ENCODE measurements at places on chromosomes 3 and 15.

- DNase-seq = no peak
Measured at GRCh38 chr3:148089171-148089570, 608.5 kb upstream of the AGTR1 start.

- no peak for DNase-seq
Measured at GRCh38 chr3:73605412-73605811, 19.3 kb downstream of the PDZRN3 start.

GRCh38 chr3:66236281-66236680, 15.5 kb downstream of the SLC25A26 start:
- no peak for DNase-seq

DNA sequence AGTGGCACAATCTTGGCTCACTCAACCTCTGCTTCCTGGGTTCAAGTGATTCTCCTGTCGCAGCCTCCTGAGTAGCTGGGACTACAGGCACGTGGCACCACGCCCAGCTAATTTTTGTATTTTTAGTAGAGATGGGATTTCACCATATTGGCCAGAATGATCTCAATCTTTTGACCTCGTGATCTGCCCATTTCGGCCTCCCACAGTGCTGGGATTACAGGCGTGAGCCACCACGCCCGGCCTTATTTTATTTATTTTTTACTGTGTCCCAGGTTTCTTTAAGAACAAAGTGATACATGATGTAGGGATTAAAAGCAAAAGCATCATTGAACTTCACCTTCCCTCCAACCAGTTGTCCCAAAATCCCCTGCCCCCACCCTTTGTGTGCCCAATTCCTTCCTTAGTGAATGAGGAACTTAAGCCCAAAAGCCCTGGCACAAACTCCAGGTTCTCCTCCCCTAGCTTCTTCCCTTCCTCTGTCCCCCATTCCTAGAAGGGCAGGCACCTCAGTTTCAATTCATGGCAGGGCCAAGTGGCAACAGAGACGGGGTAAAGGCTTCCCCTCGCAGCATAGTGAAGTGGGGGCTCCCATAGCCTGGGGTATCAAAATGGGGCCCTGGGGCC, 23.7 kb upstream of the RPN1 start:
- no peak for DNase-seq

GRCh38 chr3:131543714-131544113, 40.9 kb upstream of the MRPL3 start:
- no peak for DNase-seq

GRCh38 chr3:23809294-23809693, 3.5 kb downstream of the UBE2E1 start:
- DNase-seq = no peak

GRCh38 chr15:66803182-66803729, 101.2 kb downstream of the SMAD6 start:
- no peak for DNase-seq

DNA sequence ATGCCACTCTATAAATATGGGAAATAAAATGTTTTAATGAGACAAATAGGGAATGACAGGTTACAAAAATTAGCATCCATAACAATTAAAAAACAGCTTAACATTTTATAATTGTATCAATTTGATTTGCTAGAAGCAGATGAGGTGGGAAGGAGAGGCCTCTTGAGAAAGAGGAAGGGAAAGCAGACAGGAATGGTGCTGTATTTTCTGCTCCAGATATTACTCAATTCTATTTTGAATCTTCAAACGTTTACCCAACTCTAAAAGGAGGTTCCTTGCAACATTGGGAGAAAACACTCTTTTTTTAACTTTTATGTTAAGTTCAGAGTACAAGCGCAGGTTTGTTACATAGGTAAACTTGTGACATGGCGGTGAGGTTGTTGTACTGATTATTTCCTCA, 44.9 kb upstream of the ALDH1A3 start:
- DNase-seq = no peak

DNA sequence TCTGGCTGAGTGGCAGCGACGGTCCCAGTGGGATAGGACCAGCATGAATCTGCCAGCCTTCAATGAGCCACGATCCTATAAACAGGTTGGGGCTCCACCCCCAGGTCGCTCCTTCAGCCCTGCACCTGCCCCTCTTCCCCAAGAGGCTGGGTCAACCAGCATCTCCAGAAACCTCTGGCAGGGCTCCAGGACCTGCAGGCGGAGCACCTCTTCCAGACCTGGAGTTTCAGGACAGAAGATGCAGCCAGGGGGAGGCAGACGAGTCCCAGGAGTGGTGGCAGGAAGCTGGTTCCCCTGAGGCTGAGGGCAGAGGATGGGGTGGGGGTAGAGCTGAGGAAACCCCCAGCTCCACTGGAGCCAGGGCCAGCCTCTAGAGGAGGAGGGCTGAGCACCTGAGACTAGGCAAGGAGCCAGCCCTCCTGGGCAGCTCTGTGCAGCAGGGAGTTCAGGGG, at the start of gene PLA2G4D:
Gene PLA2G4D, minus strand, starts transcription at position 51 of the 452 bp plus-strand sequence. CDS start 103 bp downstream, outside the sequence.
- no peak for DNase-seq

GRCh38 chr3:39671116-39671515, 138.3 kb upstream of the MYRIP start:
- DNase-seq = no peak

GRCh38 chr3:196987022-196987421, 18.4 kb upstream of the PIGZ start:
- no peak for DNase-seq

DNA sequence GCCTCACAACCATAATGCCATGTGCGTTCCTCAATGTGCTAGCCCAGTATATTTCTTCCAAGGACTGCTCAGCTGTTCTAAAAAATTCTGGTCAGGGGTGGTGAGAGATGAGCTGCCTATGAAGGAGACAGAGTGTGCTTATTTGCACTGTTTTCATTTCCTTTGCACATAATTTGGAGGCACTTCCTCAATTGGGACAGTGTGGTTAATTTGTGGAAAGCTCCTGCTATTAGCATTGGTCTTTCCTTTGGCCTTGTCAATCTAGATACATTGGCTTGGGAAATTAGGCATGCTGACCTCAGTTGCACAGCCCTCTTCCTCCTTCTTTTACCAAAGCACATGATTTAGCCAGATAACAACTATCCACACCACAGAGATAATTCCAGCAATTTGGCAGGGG, 9.4 kb downstream of the FAM81A start:
- no peak for DNase-seq

DNA sequence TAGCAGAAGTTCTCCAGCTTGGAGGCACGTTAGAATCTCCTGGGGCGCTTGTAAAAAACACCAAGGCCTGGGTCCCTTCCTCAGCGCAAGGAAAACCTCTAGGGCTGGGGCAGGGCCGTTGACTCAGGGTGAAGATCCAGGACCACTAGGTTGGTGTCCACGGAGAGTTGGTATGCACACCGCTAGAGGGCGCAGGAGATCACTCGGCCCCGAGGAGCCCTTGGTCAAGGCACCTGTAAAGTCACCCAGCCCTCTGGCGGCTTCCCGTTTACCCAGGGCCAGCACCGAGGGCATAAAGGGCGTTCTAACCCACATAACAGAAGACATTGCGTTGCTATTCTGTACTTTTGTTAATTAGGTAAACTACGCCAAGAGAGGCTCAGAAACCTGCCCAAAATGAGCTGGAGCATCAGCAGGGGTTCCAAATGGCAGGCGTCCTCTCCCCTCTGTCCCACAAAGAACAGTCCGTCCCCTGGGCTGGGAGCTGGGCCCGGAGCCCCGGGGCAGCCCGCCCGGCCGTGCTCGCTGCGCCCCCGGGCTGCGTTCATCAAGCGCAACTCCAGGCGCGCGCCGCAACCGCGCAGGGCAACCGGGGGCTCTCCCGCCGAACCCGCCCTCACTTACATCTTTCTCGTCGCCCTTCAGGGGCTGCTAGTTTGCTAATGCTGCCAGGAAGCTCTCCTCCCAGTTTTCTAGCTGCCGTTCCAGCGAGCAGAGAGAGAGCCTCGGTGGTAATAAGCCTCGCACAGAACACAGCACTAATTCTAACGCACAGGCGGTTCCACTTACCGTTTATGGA, 332.1 kb downstream of the ARRDC4 start:
- no peak for DNase-seq

DNA sequence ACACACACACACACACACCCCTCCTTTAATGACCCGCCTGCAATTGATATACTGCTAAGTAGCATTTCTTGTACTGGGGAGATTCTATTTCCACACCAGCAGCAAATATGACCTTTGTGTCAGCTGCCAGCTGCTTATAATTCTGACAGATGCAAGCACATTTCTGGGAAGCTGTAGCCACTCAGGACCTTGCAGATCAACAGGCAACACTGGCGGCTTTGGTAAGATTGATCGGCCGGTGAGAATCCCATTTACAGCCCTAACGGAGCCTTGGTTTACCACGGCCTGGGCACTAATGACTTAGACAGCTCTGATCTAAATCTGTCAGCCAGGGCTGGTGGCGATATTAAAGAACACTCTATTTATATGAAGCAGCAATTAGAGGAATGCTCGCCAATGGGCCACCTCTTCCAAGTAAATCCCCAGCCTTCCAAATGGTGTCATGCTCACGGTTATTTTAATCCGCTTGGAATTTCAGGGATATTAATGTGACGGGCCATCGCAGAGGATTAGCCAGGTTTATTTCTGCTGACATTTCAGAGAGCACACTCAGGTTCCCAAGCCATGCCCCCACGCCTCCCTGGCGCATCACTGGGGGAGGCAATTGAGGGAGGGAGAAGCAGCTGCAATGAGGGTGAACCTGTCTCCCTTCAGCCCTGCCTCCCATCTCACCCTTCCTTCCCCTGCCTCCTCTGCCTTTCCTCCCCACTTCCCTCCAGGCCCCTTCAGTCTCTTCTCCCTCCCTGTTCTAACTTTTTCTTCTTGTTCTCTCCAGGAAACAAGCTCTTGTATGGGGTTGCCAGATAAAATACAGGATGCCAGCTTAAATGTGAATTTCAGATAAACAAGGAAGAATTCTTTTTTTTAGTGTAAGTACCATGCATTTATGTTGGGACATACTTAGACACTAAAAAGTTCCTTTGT, 287.0 kb downstream of the TLE3 start:
- no peak for DNase-seq

DNA sequence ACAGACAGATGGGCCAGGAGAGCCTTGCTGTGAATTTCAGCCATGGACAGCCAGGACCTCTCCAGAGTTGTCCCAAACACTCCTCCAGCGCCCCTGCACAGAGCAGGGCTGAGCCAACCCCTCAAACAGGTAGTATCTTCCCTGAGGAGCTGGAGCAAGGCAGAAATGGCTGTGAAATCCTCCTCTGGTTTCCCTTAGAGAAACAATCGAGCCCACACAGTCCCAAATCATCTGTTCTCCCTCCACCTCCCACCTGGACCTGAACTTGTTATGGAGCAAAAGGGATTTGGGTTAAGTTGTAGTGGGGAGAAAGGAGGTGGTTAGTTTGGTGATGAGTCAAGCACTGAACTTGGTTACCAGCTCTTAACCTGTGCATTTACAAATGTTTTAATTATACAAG, 205.7 kb upstream of the BHLHE40 start:
- no peak for DNase-seq

- no peak for DNase-seq
Measured at GRCh38 chr3:5504135-5504534, 316.6 kb downstream of the EDEM1 start.

DNA sequence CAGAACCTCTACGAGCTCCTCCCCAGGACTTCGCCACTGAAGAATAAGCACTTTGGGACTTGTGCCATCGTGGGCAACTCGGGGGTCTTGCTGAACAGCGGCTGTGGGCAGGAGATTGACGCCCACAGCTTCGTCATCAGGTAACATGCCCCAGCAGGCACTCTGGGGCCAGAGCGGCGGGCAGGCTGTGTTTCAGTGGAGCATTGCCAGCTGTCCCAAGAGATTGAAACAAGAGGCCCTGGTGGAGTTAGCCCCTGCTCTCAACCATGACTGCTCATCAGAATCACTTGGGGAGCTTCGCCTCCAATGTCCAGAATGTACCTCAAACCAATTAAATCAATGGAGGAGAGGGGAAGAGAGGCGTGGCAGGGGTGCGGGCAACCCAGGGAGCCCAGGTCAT, 44.8 kb downstream of the ST8SIA2 start:
- no peak for DNase-seq

GRCh38 chr15:90994059-90994416, 297 bp downstream of the PRC1 start:
- DNase-seq = no peak

GRCh38 chr15:55959744-55960447, 33.5 kb downstream of the NEDD4 start:
- DNase-seq = no peak

GRCh38 chr3:140505876-140506275, 172.0 kb upstream of the TRIM42 start:
- DNase-seq = no peak

GRCh38 chr3:55180936-55181535, 253.2 kb upstream of the LRTM1 start:
- no peak for DNase-seq

DNA sequence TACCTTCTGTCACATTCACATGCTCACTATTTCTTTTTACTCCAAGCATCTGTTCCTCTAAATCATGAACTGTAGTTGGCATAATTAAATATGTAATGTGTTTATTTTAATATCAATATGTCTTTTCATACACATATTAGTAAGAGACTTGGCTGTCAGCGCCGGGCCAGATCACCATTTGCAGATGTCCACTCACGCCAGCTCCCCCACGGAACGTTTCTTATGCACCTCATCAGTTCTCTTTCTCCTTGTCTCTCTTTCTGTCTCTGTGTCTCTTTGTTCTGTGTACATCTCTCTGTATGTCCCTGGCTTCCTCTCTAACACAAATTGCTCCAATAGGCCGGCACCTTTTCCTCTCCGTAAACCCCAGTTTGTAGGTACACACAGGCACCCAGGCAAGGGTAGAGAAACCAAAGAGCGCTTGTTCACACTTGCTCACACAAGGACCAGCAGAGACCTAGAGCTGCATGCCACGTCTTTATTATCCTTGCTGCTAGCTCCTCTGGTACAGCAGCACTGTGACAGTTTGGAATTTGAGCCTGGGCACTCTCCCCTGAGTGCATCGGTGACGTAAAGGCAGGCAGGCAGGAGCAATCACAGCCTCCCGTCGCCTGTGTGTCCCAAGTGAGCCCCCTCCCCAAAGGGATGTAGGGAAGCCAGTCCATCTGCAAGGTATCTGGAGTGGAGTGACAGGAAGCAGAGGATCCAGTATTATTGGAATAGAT, 40.4 kb downstream of the CACNA1D start:
- DNase-seq = no peak

- no peak for DNase-seq
Measured at GRCh38 chr15:94097552-94097951, 133.8 kb upstream of the MCTP2 start.

DNA sequence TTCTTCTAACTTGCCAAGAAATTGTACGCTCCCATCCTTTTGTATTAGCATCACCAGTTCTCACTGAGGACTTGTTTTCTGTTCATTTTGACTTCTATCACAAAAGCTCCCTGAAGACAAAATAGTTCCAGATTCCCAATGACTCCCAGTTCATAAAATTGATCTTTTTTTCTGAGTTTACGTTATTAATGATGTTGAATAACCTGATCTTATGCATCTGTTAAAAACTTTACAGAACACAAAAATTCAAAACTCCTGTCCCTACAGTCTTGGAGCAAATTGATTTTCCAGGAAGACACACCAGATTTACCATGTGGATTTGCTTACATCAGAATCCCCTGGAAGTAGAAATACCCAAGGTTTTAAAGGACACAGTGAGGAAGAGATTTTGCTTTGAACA, 8.3 kb upstream of the KCNMB2 start:
- DNase-seq = no peak

- DNase-seq = no peak
Measured at GRCh38 chr15:42730135-42730534, 6.8 kb downstream of the CDAN1 start.

GRCh38 chr3:14634763-14635400, 16.7 kb upstream of the CCDC174 start:
- no peak for DNase-seq

Measured in activated naive CD8-positive, alpha-beta T cell treated with anti-CD3 and anti-CD28 coated beads, Interleukin-2, amount 50 U/mL, for 16 hours (primary cell).